Breast epithelium (tissue), 4 donors: ENCODE measurements at places on chromosomes 6 and 20.

- no peak overlapping the region for H3K4me3 ChIP-seq
- no peaks in the 10 kb centered on the region for H3K27me3 ChIP-seq
- H3K4me1 ChIP-seq: no peaks in the 10 kb centered on the region
- no peak overlapping the region for H3K27ac ChIP-seq
Observed at GRCh38 chr6:105786449-105786848, 299.7 kb upstream of the PRDM1 start.

DNA sequence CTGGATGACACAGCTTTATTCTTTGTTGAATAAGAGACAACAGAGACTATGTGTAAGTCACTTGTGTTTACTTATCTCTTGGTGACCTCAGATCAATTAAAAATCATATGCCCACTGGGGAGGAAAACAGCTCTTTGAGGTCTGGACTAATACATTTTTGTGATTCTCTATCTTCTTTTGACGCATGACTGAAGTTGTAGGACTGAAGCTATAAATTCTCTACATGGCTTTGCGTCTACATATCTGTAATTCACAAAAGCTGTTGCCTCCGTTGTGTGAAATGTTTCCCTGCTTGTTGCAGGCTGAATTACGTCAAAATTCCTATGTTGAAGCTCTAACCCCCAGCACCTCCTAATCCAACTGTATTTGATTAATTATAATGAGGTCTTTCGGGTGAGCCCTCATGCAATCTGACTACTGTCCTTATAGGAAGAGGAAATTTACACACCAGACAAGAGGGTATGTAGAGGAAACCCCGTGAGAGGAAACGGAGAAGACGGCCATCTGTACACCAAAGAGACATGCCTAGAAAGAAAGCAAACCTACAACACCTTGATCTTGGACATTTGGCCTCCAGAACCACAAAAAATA, 481.6 kb downstream of the PRKN start:
- H3K36me3 ChIP-seq: no peaks in the 10 kb centered on the region
- no peak overlapping the region for H3K4me3 ChIP-seq
- no peak overlapping the region for H3K27ac ChIP-seq
- DNase-seq: no peak
- no peaks in the 10 kb centered on the region for H3K27me3 ChIP-seq

GRCh38 chr6:139003751-139004150, 15.7 kb upstream of the REPS1 start:
- H3K4me1 ChIP-seq: no peaks in the 10 kb centered on the region
- no peaks in the 10 kb centered on the region for H3K36me3 ChIP-seq
- DNase-seq: no peak

DNA sequence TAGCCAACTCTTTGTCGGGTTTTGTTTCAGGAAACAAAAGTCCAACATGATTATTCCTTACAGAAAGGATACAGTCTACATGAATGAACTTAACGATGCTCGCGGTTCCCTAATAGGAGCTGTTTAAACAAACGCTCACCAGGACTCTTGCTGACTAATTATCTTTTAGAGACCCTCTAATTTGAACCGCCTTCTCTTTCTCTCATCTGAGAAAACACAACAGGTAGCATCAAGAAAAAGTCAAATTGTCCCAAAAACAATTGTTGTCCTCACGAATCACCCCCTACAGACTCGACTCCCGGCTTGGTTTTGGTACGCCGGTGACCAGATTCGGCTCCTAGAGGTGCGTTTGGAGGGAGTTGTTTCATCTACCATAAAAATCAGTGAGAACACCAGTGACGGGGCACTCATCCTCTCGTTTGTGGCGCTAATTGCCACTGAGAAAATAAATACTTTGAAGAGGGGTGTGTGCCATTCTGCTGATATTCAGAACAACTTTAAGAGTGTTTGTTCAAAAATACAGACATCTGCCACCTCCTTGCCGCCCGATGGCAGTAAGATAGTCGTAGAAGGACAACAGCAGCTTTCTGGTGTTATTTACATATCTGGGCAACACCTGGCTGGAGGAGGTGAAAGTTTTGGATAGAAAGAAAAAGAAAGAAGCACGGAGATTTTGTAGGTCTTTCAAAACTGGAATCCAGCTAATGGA, 1.1 kb upstream of the SIM1 start:
- H3K36me3 ChIP-seq: no peaks in the 10 kb centered on the region
- peaks cover 3% of the 10 kb centered on the region for H3K27me3 ChIP-seq
- no peak overlapping the region for H3K27ac ChIP-seq
- DNase-seq: no peak
- H3K4me3 ChIP-seq: peak overlapping the region; percentile 35
- no peaks in the 10 kb centered on the region for H3K4me1 ChIP-seq

DNA sequence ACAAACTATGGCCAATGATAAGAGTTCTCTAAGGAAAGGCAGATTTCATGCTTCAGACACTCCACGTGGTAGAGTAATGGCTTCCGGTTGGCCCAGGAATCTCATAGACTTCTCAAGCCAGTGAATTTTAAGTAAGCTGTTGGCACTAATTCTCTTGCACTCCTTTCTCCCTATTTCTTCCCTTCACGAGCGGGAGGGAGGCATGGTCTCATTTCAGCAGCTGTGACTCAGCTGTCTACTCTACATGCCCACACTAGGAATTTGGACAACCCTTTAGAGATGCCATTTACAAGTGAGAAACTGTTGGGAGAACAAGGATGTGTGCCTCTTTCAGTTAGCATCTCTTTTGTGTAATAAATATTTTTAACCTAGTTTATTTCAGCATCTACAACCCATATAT, 107.7 kb downstream of the PTPRK start:
- no peak for DNase-seq
- H3K27ac ChIP-seq: no peak overlapping the region
- H3K4me1 ChIP-seq: no peaks in the 10 kb centered on the region
- H3K4me3 ChIP-seq: no peak overlapping the region
- no peaks in the 10 kb centered on the region for H3K36me3 ChIP-seq

DNA sequence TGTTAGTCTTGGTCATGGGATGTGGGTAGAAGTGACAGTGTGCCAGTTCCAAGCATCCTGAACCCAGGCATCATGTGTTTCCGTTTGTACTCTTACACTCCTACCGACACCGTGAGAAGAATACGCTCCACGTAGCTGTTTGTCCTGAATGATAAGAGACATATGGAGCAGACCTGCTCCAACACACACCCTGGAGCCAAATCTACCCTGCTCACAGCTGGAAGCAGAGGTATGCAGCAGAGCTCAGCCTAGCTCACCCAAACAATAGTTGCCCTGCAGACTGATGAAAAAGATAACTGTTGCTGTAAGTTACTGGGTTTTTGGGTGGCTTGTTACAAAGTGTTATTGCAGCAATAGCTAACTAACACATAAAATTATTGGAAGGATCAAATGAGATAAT, 14.3 kb upstream of the PDSS2 start:
- H3K4me1 ChIP-seq: no peaks in the 10 kb centered on the region
- no peak overlapping the region for H3K27ac ChIP-seq
- no peak overlapping the region for H3K4me3 ChIP-seq
- no peak for DNase-seq
- no peaks in the 10 kb centered on the region for H3K27me3 ChIP-seq

GRCh38 chr20:21832442-21833385, 127.2 kb downstream of the PAX1 start:
- no peaks in the 10 kb centered on the region for H3K36me3 ChIP-seq
- H3K27me3 ChIP-seq: no peaks in the 10 kb centered on the region

DNA sequence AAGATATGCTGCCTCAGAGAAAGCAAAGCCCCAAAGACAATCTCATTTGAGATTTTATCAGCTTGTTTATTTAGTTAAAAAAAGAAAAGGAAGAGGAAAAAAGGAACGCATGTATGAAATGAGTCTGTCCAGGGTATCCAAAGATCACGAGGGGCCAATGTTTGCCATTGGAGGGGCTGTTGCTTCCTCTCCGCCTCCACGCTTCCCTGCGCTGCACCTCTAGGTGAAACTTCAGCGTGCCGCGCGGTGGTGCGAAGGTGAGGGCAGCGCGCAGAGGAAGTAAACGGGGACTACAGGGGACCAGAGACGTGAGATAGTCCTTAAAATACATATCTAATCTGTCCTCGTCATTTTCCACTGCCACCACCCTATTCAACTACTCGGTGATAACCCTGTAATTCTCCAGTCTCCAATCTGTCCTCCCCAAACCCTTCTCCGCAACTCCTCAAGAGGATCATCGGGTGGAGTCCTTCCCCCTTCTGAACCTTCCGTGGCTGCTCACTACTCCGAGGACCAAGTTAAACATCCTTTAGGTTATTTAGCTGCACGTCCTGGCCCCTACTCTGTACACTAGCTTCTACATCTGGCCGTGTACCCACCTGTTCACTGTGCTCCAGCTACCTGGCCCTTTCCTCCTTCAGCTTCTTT, 1.1 kb upstream of the DCBLD1 start:
- no peaks in the 10 kb centered on the region for H3K36me3 ChIP-seq
- peak overlapping the region; percentile 78 for H3K4me3 ChIP-seq
- H3K27me3 ChIP-seq: no peaks in the 10 kb centered on the region
- peak overlapping the region; percentile 23 for H3K27ac ChIP-seq

- DNase-seq: no peak
- H3K4me1 ChIP-seq: no peaks in the 10 kb centered on the region
- H3K27ac ChIP-seq: no peak overlapping the region
- no peaks in the 10 kb centered on the region for H3K36me3 ChIP-seq
Observed at GRCh38 chr20:2142649-2143048, 41.0 kb downstream of the STK35 start.

DNA sequence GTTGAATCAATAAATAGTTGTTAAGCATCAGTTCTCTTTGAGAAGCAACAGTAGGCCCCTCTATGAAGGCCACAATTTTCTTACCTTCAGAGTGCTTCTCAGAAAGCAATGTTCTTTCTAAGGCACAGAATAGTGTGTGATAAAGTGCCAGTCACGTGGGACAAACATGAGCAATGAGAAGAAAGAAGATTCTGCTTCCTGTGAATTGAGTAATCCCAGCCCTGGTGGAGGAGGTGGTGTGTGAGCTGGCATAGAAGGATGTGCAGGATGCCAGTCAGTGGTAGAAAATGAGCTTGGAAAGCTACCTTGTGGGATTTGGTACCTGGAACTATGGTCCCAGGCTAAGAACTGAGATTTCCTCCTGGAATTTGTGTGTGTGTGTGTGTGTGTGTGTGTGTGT, 21.7 kb downstream of the KIZ start:
- no peak overlapping the region for H3K27ac ChIP-seq
- no peak for DNase-seq
- no peaks in the 10 kb centered on the region for H3K27me3 ChIP-seq
- H3K36me3 ChIP-seq: no peaks in the 10 kb centered on the region

- H3K27ac ChIP-seq: peak overlapping the region; percentile 100
- peak; percentile 87 for DNase-seq
- H3K4me3 ChIP-seq: peak overlapping the region; percentile 95
- peaks cover 8% of the 10 kb centered on the region for H3K4me1 ChIP-seq
Observed at GRCh38 chr20:50192364-50193198, 2.0 kb downstream of the CEBPB start.

DNA sequence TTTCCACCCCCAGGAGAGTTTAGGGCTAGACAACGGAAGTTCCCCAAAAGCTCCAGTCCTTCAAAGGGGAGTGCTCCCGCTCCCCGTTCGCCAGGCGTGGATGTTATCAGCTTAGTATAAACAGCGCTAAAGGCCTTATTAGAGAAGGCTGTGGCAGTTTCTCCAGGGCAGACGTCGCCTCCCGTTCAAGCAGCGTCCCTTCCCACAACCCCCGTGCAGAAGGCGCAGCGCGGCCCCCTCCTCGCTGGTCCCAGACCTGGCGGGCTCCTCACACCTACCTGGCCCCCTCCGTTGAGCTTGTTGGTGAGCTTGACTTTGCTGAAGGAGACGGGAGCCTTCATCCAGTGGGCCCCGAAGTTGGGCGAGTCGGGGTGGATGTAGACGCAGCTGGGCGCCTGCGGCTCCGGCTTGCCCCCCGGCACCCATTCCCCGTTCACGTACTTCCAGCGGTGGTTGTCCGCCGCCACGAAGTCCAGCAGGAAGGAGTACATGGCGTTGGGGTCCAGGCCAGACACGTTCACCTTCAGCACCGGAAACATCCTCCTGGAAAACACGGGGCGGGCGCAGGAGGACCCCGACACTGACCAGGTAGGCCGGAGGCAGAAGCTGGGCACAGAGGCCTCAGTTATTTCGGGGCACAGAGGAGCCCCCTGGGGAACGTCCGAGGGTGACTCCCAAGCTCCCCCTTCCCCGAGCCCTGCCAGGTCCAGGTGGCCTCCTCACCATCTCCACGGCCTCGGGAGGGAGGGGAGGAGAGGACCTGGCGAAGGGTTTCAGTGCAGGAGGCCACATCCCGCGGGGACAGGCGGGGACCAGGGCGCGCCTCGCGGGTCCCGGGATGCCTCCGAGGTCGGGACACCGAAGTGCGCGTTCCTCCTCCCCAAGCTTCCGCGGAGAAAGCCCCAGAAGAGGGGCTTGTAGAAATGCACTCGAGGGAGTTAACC, 1.1 kb downstream of the TBXT start:
- no peaks in the 10 kb centered on the region for H3K4me1 ChIP-seq
- no peak overlapping the region for H3K4me3 ChIP-seq
